ENCODE measurements at places on chromosomes 7 and 10.

DNA sequence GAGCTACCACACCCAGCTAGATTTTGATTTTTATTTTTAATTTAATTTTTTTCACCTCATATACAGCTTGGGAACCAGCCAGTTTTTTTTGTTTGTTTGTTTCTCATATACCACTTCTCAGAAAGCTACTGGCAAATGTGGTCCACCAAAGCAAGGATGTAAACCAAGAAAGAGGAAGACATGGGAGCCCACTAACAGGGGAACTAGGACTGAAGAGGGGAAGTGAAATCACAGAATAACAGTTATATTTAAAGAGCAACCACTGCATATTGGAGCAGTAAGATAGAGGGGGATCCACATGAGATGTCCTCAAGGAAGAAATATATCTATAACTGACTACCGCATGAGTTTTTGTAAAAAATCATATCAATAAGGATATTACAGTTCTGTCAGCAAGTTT is 10.5 kb downstream of the CPVL start:
- no peak for DNase-seq

DNA sequence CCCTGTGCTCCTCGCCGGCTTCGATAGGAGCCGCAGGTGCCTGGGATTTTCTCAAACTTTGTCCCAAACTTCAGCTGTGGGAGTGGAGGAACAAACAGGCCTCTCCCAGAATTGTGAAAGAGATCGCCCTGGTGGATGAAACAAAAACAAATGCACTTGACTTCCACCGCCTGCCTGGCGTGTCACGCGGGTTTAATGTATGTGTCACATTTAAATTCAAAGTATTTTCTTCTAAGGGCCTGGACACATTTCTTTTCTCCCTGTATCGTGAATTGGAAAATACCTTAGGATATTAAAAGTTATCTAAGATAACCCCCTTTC is 694 bp upstream of the WASL start:
- no peak for DNase-seq

DNA sequence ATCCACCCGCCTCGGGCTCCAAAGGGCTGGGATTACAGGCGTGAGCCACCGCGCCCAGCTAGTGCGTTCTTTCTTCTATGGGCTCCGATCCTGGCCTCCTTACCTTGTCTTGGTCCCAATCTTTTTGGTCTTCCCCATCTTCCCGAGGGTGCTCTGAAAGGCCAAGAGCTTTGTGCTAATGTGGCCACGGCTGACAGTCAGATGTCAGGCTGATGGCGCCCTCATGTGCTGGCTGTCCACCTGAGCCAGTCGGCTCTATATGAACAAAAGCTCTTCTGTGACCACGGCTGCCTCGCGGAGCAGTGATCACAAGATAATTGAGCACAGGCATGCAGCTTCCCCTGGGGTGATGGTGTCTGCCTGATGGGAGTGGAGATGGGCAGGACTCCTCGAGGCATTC is 11.0 kb upstream of the AHCYL2 start:
- peak; percentile 44 for DNase-seq

- peak; percentile 78 for DNase-seq
Measured at GRCh38 chr10:97179731-97180362, 5.9 kb downstream of the SLIT1 start.

DNA sequence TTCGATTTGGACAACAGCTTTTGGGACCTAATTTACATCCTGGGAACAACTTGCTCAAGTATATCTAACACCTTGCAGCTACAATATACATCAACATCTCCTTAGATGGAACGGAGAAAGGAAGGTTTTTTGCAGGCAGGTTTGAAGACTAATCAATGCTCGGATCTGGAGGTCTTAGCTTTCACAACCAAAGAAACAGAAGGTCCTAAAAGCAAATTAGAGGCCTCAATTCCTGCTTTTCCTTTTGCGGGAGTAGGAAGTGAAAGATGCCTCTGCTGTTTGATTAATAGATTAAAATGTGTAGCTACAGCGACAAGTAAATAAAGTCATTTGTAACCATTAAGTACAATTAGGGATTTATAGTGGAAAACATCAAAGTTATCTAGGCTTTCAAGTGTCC is 3.7 kb upstream of the SP8 start:
- no peak for DNase-seq

- DNase-seq, result peak; percentile 21
Measured at GRCh38 chr10:126240483-126240882, 147.8 kb downstream of the ADAM12 start.

GRCh38 chr7:147151661-147152060 is 1035.1 kb downstream of the CNTNAP2 start:
- no peak for DNase-seq

- no peak for DNase-seq
Measured at GRCh38 chr7:12713625-12714378, 26.4 kb downstream of the ARL4A start.

GRCh38 chr7:108171164-108171563 is 41.0 kb upstream of the LAMB4 start:
- DNase-seq, result no peak

- DNase-seq, result no peak
Measured at GRCh38 chr7:38102507-38102906, 75.5 kb upstream of the STARD3NL start.

- DNase-seq, result no peak
Measured at GRCh38 chr10:121631365-121632029, 33.3 kb upstream of the FGFR2 start.

DNA sequence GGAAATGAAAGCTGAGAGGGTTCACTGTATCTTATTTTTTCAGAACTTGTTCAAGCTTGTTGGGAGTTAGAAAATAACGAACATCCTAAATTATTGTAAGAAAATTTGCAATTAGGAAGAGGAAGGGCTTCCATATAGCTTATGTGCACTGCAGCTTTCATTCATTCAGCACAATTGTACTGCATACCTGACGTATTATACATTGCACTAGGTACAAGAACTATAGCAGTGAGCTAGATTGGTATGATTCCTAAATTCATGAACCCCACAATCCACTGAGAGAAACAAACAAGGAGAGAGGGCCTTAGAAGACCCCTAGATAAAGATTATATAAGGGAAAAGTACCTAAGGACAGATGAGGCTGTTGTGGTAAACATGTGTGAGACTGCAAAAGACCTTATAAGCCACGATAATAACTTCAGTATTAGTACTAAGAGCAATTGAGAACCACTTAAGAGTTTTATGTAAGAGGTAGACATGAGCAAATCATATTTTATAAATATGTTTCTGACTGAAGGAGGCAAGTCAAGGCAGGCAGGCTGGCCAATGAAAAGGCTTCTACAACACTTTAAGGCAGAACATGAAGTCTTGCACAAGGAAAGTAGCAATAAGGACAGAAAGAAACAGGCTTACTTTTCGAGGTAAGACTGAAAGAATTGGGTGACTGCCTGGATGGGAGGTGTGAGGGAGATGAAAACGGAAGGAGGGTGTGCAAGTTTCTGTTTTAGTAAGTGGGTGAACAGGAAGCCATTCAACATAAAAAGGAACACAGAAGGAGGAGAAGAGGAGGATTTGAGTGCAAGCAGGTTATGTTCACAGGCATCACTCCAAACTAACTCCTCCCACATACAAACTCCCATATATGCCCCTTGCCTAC is 77.9 kb upstream of the LRRN3 start:
- DNase-seq, result no peak

GRCh38 chr10:62723375-62723774 is 81.1 kb upstream of the ADO start:
- DNase-seq, result no peak

GRCh38 chr7:97094284-97094930 is 23.1 kb upstream of the SDHAF3 start:
- no peak for DNase-seq

GRCh38 chr10:102269017-102269416 is 23.7 kb downstream of the GBF1 start:
- DNase-seq, result no peak

DNA sequence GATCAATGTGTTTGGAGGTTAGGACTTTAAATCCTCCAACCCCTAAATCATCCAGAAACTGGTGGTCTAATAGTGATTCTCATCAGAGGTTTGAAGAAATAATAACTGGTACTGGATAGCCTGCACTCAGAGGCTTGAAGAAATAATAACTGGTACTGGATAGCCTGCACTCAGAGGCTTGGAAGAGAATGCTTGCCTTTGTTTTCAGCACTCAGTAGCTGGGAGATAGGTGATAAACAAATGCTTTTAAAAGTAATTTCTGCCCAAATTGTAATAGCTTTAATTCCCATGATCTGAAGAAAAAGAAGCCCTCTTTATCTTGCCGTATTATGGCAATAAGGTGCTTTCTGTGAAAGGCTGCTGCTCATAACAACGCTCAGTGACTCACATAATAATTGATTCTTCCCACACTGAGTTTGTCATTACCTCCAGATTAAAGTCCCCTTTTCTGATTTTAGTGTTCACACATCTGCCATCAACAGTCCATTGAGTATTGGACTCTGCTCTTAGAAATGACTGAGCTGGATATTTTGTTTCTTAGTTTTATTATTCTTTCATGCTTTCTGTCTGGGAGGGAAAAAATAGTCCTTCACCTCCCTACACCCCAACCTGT is 112.3 kb upstream of the PHYHIPL start:
- DNase-seq, result no peak

DNA sequence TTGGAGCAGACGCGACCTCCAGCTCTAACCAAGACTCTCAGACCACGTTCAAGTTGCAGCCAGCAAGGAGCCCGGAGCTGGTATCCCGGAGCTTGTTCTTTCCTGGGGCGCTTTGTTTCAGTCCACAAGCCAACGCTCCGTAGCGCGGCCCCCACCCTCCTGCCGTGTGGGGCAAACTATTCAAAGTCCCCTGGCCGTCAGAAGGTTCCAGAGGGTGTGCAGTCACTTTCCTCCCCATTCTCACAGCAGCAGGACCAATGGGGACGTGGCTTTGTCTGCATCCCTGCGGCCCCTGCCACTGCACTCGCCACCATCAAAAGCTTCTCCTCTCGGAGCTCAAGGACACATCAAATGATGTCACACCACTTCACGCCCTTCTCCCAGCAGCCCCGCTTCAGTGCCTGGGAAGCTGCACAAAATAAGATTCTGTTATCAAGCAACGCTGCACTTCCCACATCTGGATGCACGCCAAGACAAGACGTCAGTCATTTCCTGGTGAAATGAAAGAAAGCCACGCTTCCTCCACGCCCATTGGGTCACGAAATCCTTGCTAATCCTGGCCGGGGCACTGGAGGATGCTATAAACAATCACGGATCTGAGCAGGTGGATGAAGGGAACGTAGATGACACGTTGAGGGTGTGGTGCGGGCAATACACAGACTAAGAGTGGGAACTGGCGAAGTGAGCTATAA is 348.2 kb downstream of the PTPRN2 start:
- peak; percentile 65 for DNase-seq

DNA sequence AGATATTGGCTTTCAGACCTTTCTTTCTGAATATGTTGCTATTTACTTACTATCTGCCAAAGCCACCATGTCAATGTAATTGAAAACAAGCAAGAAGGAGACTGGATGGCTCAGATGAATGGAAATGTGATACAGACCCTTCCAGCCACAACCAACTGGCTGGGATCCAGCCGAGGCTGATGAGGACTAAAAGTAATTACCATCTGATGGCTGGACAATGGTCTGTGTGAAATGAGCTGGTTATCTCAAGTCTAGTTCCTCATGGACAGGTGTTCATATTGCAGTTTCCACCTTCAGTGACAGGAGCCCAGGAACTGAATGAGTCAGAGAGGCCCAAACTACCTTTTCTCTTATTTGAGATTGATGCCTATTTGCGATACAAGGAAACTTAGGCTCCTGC is 267.5 kb downstream of the GATA3 start:
- peak; percentile 85 for DNase-seq

DNA sequence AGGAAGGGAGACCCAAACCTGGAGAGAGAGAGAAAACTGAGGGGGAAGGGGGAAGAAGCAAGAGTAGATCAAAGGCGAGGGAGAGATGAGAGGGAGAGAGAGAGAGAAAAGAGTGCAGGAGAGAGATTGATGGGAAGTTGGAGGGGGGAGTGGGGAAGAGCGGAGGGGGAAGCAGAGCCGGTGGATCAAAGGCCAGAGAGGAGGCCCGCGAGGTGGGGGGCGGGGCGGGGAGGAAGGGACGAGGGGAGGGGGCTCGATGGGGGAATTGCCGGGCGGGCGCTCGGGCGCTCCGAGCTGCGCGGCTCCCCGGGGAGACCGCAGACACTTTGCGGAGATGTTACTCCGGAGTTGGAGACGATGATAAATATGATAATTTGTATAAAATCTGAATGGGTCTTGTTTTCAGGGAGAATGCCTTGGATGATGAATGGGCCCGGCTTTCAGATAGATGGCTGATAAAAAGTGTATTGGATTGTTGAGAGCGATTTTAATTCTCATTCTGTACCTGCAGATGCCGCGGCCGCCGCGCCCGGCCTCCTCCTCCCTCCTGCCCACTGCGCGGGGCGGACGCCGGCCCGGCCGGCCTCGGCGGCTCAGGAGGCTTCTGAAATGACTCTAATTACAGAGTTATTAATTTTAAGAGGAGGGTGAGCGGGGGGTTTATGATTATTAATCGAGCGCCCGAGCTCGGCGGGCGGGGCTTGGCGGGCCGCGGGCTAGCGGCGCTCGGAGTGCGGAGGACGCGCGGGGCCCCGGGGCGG is 21.4 kb upstream of the PAX2 start:
- DNase-seq, result no peak

DNA sequence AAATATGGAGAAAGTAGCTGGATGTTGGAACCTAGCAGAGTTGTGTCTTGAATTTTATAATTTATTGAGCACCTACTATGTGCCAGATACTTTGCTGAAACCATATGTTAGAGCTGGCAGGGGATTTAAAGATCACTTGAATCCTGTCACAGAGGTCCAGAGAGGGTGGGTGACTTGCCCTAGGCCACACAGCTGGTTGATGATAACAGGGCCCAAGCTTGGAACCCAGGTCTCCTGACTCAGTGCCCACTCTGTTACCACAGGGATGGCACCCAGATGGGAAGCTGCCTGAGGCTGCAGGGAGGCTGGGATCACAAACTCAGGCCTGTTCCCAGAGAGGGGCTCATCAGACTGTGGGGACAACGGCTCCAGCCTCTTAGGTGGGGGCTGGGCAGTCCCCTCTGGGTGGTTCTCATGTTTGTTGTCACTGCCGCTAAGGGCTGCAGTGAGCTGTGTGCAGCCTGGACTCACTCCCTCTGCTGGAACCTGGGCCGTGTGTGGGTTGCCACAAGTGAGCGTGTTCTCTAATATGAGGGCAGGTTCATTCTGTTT is 18.6 kb downstream of the GOLGA7B start:
- DNase-seq, result no peak

GRCh38 chr10:122567056-122567660 is 6.6 kb downstream of the DMBT1 start:
- peak; percentile 18 for DNase-seq
